ENCODE measurements at places on chromosomes 11 and 22. TPM values are rescaled to one million over a fixed set of nuclear protein-coding genes. Genes with fewer than 3 reads are reported as not detected.

DNA sequence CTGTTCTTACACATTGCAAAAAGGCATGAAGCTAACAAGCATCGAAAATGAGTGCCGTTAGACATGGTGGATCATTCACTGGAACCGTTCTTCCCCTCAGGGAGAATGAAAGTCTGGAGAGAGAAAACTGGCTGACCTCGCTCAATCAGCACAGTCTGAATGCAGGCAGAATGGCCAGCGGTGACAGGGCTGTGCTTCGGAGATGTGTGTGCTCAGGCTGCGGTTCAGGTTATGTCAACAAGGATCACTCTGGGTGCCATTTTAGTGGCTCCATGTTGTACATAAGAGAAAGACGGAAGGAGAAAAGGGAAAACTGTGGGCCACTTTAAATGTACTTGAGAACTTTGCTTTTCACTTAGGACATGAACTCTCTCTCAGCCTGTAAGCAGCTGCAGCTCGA is 749.8 kb upstream of the ARHGAP42 start:
- no peak for DNase-seq

DNA sequence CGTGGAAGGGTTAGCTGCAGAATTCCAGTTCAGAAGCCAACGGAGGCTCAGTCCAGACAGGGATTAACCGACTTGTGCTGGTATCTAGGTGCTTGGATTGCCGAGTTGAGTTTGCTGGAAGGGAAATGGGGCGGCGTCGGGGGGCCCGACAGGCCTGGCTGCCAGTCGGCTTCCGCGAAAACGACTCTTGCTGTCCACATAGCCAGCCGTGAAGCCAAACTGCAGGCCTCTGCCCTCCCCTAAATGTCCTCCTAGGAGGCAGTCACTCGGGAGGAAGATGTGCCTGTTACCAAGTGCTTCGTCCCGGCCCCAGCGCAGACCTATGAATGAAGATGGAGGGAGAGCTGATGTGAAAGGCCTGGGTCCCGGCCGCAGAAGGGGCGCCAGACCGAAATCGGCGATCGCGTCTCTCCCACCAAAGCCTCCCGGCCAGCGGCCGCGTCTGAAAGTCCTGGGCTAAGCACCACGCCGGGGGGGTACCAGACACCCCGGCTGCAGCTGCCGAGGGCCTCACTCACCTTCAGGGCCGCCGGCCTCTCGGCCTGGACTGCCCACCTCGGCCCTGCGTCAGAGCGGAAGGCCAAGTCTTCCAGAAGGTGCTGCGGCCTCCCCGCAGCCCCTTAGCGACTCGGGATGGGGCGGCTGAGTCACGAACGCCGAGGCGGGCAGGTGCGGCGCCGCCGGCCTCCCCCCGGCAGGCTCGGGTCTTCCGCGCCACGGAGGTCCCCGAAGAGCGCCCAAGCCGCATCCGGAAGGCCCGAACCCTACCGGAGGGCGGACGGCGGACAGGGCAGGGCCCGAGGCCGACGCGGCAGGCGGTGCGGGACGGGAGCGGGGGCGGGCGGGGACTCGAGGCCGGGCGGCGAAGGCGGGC is 7.5 kb downstream of the DPAGT1 start:
- no peak for DNase-seq

The TMEM191C gene
- 1.5 TPM for total RNA-seq

- no peak for DNase-seq
Observed at GRCh38 chr11:126695293-126695692, 305.3 kb downstream of the KIRREL3 start.

- no peak for DNase-seq
Observed at GRCh38 chr11:15730263-15730994, 615.7 kb downstream of the INSC start.
